ENCODE measurements at places on chromosomes 6 and 20. TPM values are rescaled to one million over a fixed set of nuclear protein-coding genes. Genes with fewer than 3 reads are reported as not detected.

The DEFB124 gene
- not detected for total RNA-seq

- DNase-seq = no peak
Observed at GRCh38 chr6:161522276-161522675, 248.4 kb upstream of the AGPAT4 start.

- peak; percentile 32 for DNase-seq
Observed at GRCh38 chr6:6723921-6724538, 135.5 kb downstream of the LY86 start.

The SLC35F1 gene
- not detected for total RNA-seq

- no peak for DNase-seq
Observed at GRCh38 chr6:69933239-69933638, 66.9 kb downstream of the COL19A1 start.

DNA sequence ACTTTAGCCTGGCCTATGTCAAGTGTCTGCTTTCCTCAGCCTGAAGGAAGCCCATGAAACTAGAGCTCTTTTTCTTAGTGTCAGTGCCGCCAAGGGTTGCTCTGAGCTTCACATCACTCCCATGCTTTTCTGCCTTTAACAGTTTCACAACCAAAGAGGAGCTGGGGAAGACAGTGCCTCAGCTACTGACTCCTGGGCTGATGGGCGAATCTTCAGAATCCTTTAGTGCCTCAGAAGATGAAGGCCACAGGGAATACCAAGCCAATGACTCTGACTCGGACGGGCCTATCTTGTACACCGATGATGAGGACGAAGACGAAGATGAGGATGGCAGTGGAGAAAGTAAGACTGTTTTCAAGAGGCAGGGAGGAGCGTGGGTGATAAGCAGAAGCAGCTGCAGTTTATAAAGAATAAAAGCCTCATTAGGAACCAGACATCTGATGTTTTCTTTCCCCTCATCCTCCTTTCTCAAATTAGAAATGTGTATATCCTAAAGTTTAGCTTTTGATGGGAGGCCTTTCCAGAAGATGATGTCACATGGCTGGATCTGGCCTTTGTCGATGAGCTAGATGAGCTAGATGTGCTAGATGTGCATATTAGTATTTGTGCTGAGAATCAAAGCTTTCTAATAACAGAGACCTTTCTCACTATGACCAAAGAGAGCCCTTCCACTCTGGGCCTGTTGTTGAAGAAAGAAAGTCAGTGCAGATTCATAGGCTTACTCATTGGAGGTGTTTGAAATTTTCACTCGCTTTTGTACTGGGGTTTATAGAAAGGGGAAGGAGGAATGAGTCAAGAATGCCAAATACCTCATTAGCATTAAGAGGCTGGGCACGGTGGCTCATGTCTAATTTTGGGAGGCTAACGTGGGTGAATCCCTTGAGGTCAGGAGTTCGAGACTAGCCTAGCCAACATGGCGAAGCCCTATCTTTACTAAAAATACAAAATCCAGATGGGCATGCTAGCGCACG lies 70.7 kb upstream of the LTV1 start:
- no peak for DNase-seq

- no peak for DNase-seq
Observed at GRCh38 chr6:82767037-82767436, 298.6 kb downstream of the UBE3D start.

The ATP9A gene
- 0.42 TPM for total RNA-seq

The SLC22A2 gene
- not detected for total RNA-seq

DNA sequence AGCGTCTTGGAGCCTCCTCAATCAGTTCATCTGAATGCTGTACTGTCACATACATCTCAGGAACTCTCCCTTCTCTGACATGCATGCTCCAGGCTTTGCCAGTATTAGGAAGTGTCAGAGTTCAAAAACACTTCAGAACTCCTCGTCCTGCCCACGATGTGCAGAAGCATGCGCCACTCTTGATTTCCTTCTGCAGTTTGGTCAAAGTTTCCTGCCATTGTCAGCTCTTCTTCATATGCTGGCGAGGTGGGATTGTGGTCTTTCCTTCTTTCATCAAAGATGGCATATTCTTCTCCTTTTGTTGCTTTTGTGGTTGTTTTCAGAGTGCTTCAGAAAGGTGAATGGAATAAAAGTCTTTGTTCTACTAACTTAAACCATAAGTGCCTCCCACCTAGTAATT lies 21.0 kb downstream of the SLC13A3 start:
- DNase-seq = no peak

GRCh38 chr6:64694356-64694755 lies 1012.7 kb downstream of the EYS start:
- no peak for DNase-seq

The TMEM200A gene
- total RNA-seq = 0.04 TPM

DNA sequence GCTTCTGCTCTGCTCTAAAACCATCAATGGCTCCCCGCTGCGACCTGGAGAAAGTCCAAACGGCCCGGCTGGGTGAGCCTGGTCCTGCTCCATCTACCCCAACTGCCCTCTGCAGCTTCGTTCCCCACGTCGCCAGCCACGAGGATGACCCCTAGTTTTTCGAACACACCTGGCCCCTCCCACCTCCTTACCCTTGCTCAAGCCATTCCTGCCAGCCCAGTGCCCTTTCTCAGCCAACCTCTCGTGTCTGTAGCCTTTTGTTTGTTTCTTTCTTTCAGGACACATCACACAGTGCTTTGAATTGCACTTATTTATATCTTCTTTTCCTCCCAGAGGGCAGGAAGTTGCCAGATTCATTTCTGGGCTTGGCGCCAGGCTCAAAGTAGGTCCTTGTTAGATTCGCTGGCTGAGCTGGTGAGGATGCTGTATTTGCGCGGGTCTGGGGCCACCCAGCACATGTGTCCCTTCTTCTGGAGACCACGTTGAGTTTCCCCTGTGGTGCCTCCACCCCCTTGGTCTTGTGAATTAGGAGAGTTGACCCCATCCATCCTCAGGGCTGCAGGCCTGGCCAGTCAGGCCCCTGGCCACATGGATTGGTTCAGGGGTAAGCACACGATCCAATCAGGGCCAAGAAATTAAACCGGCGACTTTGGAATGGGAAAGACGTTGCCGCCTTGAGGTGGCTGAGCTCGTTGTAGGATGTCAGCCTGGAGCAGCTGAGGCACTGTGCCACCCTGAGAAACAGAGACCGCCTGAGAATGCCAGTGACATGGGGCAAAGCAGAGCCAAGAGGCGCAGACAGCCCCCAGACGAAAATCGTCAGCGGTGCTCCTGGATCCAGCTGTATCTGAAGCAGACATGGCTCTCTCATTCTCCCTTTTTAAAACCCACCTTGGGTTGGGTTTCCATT lies 156.0 kb downstream of the CEBPB start:
- no peak for DNase-seq

GRCh38 chr6:13638626-13639025 lies 23.5 kb downstream of the NOL7 start:
- no peak for DNase-seq

DNA sequence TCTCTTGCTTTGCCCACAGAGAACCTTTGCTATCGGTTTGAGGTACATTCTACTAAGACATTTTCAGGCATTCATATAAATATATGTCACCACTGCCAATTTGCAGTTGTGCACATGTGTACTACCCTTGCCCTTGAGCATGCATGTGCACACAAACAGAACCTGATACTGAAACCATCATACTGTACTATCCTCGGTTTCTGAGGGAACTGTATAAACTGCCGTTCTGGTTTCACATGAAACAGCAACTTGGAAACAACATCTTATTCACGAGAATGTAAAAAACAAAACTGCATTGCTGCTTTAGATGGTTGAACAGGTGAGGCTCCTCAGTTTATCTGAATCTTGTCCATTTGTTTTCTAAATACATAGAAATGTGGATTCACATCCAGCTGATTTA lies 151.2 kb upstream of the TMEM170B start:
- DNase-seq = no peak

The TBXT gene
- total RNA-seq = not detected

Data from K562 (cell line).